ENCODE measurements at places on chromosomes 3 and 15.
A peak's percentile ranks its signal among the peaks of the same experiment; 100 is the strongest.

GRCh38 chr3:174937478-174937877 is 78.3 kb downstream of the NAALADL2 start:
- DNase-seq, result no peak

DNA sequence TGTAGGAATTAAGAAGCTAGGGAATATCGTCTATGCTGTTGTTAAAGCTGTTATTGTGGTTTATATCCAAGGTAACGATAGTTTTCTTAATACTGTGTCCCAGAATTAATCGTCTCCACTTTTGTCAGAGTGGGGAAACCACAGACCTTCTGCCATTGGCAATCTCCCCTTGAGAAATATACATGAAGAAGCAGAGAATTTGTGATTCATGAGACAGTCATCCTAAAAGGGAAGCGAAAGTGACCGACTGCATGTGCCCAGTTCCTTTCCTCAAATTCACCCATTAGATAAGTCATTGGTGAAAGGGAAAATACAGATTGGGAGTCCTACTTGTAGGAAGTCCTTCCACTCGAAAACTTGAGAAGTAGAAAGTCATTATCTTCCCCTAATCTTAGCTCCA is 26.6 kb downstream of the DIPK2A start:
- no peak for DNase-seq

DNA sequence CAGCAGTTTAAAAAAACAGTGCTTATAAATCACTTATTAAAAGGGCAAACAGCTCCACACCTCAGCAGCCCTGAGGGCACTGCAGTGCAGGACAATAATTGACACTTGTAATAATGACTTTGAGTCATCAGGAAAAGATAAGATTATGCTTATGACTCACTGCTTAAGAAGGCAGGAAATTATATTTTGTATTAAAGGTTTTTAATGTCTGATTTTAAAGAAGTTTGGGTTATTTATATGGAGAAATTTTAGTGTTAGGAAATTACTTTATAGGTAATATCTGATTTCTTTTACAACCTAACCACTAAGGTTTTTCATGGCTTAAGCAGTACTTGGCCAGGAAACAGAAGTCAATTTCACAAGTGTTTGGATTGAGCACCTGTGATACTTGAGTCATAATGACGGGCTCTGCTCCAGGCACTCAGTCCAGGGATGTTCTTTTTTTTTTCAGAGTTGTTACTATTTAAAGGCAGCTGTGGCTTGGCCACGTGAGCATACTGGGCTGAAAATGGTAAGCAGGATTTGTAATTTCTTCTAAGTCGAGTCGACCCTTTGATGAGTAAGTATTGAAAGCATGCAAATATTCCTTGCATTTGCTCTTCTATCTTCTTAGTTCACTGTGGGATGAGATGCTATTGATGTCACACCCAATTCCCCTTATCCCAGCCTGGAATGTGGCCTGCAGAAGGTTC is 21.6 kb upstream of the SLC6A20 start:
- no peak for DNase-seq

GRCh38 chr15:69451951-69452691 is 497 bp upstream of the RPLP1 start:
- peak; percentile 80 for DNase-seq

DNA sequence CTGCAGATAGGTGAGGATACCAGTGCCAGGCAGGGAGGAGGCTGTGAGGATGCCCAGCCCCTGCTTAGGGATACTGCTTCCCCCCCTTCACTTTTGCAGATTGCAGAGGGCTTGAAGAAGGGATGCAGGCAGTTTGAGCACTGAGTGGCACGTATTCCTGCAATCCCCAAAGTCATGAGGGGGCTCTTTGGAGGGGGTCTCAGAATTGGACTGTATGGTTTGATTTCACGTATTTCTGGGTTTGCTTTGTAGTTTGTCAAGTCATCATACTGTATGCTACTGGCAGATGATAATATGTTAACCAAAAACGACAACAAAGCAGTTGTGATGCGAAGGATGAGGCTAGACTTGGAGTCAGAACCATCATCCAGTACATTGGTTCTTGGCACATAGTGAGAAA is 28.1 kb downstream of the CHST14 start:
- DNase-seq, result no peak

DNA sequence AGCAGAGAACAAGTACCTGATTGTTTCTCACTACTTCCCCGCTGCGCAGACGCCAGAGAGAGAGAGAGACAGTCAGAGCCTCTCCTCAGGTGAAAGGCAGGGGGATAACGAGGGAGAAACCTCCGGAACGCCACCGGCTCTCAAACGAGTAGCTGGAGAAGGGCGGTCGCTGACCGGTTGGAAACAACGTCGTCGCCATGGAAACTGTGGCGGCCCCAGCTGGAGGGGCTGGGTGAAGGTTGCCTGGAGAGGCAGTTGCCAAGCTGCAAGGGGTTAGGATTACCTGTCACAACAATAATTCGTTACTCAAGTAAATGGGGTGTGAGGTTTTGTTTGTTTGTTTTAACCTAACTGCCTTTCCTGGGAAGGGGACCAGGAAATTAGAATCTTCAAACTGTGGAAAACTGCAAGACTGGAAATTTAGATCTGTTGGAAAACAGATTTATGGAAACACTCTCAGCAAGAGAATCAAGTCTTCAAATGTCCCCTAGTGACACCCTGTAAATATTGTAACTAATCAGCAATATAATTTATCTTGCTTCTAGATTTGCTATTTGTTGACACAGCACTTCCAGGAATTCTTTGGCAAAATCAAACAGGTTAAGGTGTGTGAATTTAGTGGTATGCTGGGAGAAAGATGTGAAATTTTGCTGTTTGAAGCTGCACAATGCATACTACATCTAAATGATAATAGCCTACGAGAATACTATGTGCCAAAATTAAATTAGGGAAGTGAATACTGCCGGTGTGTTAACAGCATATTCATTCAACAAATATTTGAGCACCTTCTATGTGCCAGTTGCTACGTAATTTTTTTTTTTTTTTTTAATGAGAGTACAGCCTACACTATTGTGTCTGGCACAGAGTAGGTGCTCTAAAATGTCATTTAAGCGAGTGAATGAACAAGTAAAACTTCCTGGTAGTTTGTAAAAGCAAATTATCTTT is at the start of gene DNAH12:
DNAH12 (minus strand) TSS at position 164 of the 945 bp plus-strand sequence. CDS start 1,474 bp downstream, outside the sequence.
- DNase-seq, result no peak

- DNase-seq, result no peak
These were observed 134.8 kb downstream of the THRB start for GRCh38 chr3:24359645-24360462.

GRCh38 chr3:128051459-128051836 is 789 bp upstream of the SEC61A1 start:
- DNase-seq, result no peak

DNA sequence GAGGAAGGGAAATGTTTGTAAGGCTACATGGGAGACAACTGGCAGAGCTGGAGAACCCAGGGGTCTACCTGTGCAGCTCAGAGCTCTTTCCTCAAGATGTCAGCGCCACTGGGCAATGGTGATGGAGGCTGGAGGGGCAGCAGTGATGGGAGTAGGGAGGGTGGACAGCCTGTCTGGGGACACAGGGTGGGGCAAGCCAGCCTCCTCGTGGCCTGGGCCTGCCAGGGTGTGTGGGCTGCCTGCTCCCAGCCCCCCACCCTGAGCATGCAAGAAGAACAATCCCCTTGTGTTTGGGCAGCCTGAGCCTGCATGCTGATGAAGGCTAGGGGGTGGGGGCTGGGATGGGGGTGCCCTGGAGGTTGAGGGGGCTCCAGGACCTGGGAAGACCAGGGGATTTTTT is 1.2 kb downstream of the PCBP4 start:
- no peak for DNase-seq

DNA sequence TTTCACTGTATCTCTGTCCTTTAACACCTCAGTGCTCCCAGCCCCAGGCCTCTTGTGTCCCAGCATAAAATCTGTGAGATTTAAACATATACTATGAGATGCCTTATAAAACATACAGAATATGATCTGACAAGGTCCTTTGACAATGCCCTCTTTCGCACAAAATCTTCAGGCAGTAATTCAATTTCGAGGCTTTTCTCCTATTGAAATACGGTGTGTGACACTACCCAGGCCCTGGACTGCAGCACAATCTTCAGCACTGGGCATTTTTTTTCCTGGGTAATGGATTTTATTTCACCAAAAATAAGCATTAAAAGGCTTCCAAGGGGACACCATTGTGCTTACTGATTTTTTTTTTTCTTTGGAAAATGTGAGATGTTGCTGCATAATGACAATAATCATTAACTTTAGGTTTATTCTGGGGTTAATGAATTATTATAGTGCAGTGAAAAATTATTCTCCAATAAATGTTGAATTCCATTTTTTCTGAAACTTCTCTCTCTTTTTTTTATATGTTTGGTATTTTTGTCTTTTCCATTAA is 40.9 kb upstream of the FAM3D start:
- DNase-seq, result no peak

- no peak for DNase-seq
These were observed 11.2 kb upstream of the MED12L start for GRCh38 chr3:151074256-151074655.

DNA sequence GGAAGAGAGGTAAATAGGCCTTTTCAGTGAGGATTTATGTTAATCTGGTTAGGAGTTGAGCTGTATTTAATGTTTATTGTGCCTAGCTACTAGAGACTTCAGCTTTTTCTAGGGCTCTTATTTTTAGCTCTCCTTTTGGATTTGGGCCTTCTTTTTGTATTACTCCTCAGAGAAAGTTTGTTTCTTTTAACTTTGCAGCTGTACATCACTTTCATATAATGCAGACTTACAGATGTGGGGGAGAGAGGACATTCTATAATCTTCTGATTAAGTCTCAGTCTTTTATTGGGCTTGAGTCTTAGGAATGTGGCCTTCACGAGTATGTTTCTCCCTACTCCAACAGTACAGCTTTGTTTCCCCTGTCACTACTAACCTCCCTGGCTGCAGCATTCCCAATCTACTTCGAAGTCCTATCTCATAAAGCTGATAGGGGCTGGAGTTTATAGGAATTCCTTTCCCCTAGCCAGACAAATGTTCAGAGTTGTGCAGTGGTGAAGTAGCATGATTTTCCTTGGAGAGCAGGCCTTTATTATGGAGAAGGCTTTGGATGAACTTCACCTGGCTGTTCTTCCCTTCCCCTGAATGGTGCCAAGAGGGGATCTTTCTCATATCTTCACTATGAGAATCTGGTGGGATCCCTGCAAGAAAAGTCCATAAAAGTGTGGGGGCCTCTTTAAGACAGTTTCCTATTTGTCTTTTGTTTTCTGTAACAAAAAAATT is 82.2 kb upstream of the CBLB start:
- DNase-seq, result no peak

DNA sequence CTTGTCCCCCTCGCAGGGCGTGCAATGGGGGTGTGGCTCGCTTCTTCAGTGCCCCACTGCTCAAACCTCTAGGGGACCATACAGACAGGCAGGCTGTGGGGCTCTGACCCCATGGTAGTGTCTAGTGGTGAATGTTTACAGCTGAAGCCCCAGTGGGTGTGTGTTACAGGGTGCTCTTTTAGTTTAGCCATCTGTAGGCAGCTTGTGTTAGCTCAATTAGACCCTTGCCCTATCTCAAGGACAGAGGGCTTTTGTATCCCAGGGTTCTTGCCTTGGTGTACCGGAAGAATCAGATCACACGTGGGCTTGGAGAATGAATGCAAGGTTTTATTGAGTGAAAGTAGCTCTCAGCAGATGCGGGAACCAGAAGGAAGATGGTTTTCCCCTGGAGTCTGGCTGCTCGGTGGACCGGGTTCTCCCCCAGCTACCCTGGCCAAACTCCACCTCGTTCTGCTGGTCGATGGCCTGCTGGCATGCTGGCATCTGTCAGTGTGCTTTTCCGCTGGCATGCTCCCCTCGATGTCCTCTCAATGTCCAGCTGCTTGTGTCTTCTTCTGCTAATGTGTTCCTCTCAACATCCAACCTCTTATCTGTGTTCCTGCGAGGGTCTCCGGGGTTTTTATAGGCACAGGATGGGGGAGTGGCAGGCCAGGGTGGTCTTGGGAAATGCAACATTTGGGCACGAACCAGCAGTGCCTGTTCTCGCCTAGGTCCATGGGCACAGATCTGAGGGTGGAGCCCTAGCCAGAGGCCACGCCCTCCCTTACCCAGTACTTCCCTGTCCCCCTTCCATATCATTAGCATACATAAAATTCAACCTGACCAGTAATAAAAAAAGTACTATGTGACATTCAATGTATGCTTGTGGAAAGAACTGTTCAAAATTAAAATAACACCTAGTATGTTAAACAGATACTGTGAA is 6.6 kb downstream of the SPCS1 start:
- DNase-seq, result no peak

- no peak for DNase-seq
These were observed 197.3 kb upstream of the LINGO1 start for GRCh38 chr15:77830051-77830468.

DNA sequence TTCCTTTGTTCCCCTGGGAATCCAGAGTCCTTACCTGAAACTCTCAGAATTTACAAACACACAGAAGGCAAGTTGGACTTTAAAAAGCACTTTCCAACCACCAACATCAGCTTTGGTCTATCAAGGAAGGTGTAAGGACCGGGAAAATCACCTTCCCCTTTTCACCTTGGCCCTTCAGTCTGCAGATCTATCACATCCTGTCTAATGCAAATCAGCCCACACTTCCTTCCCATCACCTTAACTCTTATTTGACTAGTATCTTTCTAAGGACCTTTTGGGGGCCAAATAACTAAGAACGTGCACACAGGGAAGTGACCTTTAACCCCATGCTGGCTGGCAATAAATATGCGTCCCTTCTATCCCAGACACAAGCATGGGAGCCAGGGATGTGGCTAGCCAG is 320.6 kb downstream of the ARRDC4 start:
- DNase-seq, result no peak

DNA sequence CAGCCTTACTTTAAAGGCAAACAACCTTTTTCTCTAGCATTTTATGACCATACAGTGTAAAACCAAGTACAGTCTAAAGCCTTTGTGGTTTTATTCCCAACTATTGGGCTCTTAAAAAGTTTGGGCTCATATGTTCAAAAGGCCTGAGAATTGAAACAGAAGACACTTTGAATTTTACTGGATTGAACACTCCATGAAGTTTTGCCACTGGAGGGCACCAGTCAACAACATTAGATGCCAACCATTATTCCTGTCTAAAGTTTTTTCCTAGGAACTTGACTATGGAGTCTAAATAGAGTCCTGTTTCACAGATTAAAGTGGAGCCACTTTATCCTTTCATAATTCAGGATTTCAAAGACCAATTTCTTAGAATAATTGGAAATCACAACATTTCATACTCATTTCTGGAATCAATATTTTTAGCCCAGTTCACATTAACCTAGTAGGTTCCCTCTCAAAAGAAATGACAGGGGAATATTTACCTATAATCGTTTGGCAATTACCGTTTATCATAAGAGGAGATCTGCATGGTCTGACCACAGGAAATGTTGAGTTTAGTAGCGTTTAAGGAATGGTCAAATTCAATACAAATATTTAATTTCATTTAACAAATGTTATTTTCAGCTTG is 244.1 kb upstream of the PDZRN3 start:
- DNase-seq, result no peak

Measured in GF-D8 (cell line).